ENCODE measurements at places on chromosomes 4 and X. TPM values are rescaled to one million over a fixed set of nuclear protein-coding genes. Genes with fewer than 3 reads are reported as not detected.

DNA sequence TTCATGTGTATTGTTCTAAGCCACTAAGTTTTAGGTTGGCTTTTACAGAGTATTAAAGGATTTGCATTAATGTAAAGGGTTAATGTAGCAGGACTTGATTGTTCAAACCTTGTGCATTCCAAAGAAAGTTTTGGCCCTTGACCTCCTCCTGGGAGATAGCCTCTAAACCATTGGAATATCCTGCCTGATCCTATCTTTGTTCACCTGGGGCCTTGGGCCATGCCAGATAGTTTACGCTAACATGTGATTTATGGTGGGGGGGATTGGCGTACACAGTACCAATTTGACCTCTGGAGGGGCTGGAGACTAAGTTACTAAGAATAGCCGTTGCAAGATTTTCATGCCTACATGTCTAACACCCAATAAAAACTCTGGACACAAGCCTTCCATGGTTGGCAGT, 1002.7 kb upstream of the PABPC4L start:
- no peak overlapping the region for H3K27ac ChIP-seq
- H3K4me3 ChIP-seq, result no peak overlapping the region
- DNase-seq, result no peak
- H3K36me3 ChIP-seq, result no peaks in the 10 kb centered on the region
- H3K27me3 ChIP-seq, result no peaks in the 10 kb centered on the region

DCAF12L2 gene
- total RNA-seq, result not detected

DNA sequence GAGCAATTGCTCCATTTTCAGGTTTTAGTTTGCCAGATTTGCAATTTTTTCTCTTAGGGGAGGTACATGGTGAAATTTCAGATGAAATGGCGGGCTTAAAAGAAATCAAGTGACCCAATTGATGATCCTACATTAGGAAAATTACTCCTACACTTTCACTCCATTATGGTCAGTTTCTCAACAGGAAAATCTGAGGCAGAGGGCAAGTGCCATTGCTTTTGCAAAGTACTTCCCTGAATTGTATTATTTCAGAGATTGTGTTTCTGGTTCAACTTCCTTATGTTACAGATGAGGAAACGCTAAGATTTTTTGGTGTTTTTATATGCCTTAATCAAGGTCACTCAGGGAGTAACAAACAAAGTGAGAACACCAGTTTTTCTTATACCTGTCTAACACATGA, 302.2 kb downstream of the ARAP2 start:
- H3K36me3 ChIP-seq, result no peaks in the 10 kb centered on the region
- H3K4me1 ChIP-seq, result no peaks in the 10 kb centered on the region
- no peak for DNase-seq
- H3K27ac ChIP-seq, result no peak overlapping the region
- no peak overlapping the region for H3K4me3 ChIP-seq
- no peaks in the 10 kb centered on the region for H3K27me3 ChIP-seq

- no peak for DNase-seq
- H3K36me3 ChIP-seq, result no peaks in the 10 kb centered on the region
- no peak overlapping the region for H3K27ac ChIP-seq
- no peaks in the 10 kb centered on the region for H3K4me1 ChIP-seq
- H3K4me3 ChIP-seq, result no peak overlapping the region
These were observed 140.6 kb downstream of the GPM6A start for GRCh38 chr4:175671491-175671934.

DNA sequence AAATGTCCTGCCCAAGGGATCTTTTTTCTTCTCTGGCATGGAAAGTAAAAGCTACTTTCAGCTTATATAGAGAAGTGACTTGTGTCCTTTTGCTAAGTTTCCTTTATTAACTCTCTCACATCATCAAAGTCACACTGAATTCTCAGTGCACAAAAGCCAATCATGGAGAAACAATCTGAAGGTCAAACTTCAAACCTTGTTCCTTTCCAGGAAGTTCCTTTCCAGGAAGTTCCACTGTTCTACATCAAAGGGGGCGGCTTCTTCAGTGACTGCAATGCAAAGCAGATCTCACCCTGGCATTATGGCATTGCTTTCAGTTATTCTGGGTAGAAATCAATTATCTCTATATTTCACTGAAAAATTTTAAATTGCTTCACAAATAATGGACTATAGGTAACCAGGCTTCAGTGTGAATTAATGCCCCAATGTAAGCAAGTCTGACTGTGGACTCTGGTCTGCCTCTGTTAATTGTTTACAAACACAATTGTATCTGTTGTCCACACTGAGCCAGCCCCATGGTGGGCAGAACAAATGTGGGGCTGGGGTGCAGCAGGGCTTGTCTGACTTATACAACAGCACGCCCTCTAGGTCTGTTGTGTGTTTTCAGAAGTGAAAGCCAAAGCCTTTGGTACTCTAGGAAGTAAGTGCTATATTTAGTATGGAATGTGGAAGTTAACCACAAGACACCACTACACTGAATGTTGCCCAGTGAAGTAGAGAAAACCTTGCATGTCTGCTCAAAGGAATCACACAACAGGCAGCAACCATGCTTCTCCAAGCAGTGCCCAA, 98.8 kb downstream of the CDS1 start:
- H3K27ac ChIP-seq, result peak overlapping the region; percentile 25
- H3K4me3 ChIP-seq, result no peak overlapping the region
- no peak for DNase-seq
- H3K36me3 ChIP-seq, result peaks cover 76% of the 10 kb centered on the region

- peaks cover 5% of the 10 kb centered on the region for H3K36me3 ChIP-seq
- no peak overlapping the region for H3K4me3 ChIP-seq
- no peak overlapping the region for H3K27ac ChIP-seq
- no peaks in the 10 kb centered on the region for H3K27me3 ChIP-seq
- no peak for DNase-seq
- peaks cover 29% of the 10 kb centered on the region for H3K4me1 ChIP-seq
These were observed 23.7 kb downstream of the TAPT1 start for GRCh38 chr4:16202598-16202997.

DNA sequence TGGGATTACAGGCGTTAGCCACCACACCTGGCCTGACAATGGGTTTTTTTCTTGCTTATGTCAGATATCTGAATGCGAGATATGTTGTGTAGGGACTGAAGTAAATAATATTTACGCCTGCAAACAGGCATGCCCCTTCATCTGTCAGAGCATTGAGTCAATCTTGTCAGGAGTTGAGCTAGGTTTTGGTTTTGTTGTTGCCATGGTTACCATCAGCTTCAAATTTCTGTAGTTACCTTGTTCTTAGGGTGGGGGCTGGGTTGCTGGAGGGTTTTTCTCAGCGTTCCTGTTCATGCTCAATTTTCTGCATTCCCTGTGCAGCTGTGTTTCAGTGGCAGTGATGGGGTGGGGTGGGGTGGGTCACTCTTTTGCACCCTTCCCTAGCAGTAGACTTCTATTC, 14.5 kb downstream of the MRPL1 start:
- no peaks in the 10 kb centered on the region for H3K4me1 ChIP-seq
- H3K4me3 ChIP-seq, result no peak overlapping the region
- DNase-seq, result no peak

DNA sequence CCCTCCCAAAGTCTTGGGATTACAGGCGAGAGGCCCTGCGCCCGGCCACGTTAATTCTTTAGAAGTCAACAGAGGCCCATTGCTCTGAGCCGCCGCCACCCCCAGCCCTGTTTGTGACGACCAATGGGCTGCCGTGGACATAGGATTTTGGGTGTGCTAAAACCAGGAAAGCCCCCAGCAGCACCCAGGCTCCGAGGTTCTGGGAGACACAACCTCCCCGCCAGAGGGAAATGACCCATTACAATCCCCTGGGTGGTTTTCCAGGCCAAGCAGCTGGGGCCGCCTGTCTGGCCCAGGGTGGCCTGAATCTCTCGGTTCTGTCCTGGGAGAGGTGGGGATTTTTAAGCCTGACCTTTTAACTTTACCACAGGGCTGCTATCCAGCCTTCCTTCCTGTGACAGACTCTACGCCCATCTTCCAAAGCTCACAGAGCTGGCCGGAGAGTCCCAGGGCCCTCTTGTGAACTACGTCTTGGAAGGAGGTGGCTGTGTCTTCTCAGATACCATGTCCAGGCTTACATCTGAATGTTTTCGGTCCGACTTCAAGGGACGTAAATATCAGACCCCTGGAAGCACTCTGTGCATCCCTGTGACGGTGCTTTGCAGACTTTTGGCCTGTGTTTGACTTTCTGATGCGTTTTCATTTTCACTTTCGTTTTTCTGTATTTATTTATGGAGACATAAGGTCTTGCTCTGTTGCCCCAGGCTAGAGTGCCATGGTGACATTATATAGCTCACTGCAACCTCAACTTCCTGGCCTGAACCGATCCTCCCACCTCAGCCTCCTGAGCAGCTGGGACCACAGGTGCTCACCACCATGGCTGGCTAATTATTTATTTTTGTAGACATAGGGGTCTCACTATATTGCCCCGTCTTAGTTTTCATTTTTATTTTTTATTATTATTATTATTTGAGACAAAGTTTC, 36.0 kb downstream of the P2RY8 start:
- peak; percentile 48 for DNase-seq
- H3K36me3 ChIP-seq, result no peaks in the 10 kb centered on the region
- H3K27ac ChIP-seq, result peak overlapping the region; percentile 73
- no peaks in the 10 kb centered on the region for H3K27me3 ChIP-seq
- H3K4me1 ChIP-seq, result peaks cover 5% of the 10 kb centered on the region
- peak overlapping the region; percentile 10 for H3K4me3 ChIP-seq
